T-helper 9 cell (primary cell): ENCODE measurements at places on chromosomes 4 and X.

- no peak for DNase-seq
These were observed 64.6 kb downstream of the ENPEP start for GRCh38 chr4:110540581-110540980.

DNA sequence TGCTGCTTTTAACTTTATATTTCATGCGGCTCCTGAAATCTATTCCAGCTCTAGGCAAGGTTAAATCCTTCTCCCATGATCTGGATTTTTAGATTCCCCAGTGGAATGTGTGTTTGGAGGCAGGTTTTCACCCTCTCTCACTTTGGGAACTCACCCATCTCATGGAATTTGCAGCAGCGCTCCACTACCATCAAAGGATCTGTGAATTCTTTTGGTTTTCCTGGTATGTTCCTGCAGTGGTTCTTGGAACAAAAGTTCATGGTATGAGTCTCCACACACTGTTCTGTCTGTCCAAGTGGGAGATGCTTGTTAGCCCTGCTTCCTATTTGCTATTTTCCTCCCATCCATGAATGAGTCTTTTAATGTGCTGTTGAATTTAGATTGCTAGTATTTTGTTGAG lies 14.0 kb downstream of the APOOL start:
- DNase-seq: no peak

GRCh38 chr4:163243297-163243981 lies 76.7 kb upstream of the NAF1 start:
- DNase-seq: no peak

GRCh38 chr4:147741190-147741788 lies 9.4 kb downstream of the ARHGAP10 start:
- no peak for DNase-seq

- no peak for DNase-seq
These were observed 17.7 kb downstream of the SNX25 start for GRCh38 chr4:185227131-185227551.
